ENCODE measurements at places on chromosomes 11 and 22.
A peak's percentile ranks its signal among the peaks of the same experiment; 100 is the strongest.

- DNase-seq = peak; percentile 12
Observed at GRCh38 chr22:20571531-20572007, 64.2 kb downstream of the MED15 start.

GRCh38 chr22:30047364-30047738 lies 32.9 kb upstream of the HORMAD2 start:
- DNase-seq = peak; percentile 18

DNA sequence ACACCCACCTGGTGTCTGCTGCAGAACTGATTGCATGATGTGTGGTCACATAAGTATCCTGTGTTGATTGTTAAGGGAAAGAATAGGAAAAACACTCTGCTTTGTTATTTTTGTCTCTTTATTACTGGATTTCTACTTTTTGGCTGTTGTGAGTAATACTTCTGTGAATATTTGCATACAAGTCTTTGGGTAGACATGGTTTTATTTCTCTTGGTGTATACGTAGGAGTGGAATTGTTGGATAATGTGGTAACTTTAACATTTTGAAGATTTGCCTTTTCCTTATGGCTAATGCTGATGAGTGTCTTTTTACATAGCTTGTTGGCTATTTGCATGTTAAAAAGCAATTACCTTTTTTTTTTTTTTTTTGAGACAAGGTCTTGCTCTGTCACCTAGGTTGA lies 13.1 kb downstream of the PPP6R3 start:
- DNase-seq = no peak

DNA sequence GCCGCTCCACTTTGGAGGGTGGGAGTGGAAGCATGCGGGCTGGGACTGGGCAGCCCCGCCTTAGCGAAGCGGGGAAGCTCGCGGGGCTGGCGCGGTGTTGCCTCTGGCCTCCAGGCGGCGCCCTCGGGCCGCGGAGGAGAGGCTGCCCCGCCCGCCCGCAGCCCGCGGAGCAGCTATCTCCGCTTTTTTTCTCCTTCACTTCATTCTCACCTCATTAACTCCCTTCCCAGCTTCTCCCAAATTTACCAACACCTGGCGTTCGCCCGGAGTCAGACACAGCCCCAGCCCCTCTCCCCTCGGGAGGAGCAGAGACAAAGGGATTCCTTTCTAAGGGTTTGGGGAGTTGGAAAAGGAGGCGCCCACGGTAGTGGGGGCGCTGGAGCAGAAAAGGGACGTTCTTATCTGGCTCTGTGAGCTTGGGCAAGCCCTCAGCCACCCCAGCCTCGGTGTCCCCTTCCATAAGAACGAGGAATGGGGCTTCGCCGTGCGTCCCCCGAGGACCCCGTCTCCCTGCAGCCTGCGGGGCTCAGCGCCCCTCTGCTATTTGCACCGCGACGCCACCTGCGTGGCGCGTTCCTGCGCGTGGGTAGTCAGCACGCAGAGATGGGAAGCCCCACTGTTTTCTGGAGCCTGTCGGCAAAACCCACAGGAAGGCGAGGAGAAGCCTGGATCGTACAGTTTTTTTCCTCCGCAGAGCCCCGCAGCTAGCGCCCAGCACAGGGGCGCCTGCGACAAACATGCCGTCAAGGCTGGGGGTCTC lies 1.5 kb upstream of the WNT11 start:
- DNase-seq = peak; percentile 97

DNA sequence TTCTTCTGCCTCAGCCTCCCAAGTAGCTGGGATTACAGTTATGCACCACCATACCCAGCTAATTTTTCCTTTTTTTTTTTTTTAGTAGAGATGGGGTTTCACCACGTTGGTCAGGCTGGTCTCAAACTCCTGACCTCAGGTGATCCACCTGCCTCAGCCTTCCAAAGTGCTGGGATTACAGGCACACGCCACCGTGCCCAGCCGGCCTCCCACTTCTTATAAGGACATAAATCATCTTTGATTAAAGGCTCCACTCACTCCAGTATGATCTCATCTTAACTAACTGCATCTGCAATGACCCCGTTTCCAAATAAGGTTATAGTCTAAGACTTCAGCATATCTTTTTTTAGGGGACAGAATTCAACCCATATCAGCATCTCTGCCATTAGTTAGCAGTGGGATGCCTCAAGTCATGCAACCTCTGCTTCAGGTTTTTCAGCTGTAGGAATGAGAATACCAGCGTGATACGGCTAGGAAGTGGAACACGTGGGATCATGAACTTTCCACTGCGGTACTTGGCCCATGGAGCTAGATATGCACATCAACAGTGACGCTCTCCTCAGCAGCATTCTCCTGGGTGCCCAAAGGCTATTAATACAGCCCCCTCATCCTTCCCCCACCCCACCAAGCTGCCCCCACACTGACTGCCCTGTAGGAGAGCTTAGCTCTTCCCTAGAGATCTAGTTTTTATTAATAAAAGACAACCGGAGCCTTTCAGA lies 41.4 kb downstream of the MCHR1 start:
- no peak for DNase-seq

Measured in DMS53 (cell line).